ENCODE measurements at places on chromosomes 5 and 9.

GRCh38 chr9:129752900-129753729 lies at the start of gene PTGES:
TSS of gene PTGES (minus strand) at chr9:129753042. CDS start at chr9:129753012, 30 bp downstream.
- no peak for DNase-seq

DNA sequence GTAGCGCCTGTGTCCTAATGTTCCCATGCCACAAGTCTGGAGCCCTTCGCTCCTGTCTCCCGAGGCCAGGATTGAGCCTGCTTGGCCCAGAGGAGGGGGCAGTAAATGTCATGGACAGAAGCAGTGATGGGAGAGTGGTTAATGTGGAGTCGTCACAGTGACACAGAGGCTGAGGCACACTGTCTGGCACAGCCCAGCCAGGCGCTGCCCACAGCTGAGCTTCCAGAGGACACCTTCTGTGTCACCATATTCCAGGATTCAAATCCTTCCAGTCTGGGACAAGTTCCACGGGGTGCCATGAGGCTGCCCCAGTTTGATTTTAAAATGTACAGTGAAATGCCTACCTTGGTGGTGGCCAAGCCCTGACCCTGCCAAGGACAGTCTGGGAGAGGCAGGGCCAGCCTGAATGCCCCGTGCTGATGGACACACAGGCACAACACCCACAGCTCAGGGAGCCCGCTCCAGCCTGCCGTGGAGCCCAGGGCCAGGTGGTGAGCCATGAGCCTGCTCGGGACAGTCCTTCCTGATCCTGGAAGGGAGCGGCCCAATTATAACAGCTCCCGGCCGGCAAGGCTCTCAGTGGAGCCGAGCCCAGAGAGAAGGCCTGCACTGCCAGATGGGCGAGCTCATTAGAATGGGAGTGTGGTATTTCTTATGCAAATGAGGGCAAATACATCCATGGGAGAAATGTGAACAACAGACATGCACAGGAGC lies 99.1 kb upstream of the RUFY1 start:
- DNase-seq, result no peak

DNA sequence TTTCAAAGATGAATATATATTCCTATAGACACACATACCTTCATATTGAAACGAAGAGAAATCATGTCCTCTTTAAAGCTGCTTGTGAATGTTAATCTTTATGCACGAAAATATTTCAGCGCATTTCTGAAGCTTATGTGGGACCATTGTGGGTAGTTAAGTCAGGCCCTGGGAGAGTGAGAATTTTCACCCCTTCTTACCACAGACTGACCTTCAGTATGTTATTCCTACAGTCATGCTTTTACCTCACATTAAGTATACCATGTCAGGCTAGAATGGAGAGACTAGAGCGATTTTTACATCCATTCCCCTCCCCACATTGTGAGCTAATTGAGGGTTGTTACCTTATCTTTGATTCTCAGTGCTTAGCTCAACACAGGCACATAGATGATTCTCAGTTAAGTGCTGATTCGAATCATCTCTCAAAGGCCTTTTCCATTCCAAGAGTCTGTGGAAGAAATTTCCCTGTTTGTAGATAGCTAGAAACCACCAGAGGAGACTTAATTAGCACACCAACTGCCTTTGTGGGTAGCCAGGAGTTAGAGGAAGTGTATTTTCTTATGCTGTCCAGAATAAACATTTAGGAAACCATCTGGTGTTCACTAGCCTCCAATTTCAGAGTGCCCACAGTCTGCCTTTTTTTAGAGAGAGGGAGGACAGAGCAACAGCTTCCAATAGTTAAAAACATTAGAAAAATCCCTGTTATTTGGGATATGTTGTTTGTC lies 110.5 kb downstream of the MEGF10 start:
- no peak for DNase-seq

DNA sequence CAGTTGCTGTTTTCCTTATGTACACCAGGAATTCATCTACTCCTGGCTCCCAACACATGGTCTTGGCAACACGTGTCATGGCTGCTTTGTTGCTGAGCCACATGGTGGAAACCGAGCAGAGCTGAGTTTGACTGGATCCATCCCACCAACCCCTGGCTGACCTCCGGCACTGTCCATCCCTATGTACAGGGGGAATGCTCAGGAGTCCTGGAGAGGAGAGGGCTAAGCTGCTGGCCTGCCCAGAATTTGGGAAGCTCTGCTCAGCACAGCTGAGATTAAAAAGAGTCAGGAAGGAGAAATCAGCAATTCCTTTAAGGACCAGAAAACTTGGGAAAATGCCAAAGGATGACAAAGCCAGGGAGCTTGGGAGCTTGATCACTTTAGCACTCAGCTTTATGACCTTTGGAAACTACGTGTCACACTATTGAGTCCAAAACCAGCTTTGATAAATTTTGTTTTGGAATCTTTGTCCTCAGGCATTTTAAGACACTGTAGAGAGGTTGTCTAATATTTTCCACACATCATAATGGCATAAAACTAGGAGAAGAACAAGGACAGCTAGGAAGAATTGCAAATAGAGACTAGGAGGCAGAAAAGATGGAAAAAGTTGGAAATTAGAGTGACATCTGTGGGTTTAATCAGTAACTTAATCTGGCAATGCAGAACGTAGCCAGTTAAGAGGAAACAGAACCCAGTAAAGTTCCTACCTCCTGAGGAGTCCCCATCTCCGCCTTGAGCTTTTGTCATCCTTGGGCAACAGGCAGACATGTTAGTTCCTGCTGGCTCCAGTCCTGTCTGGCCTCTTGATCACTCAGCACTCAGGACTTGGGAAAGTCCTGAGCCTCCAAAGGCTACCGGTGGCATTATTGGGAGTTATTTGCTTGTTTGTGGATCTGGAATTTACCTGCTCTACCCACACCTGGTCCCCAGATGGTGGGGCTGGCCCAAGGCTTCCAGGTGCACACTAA lies 62.5 kb upstream of the PLPP1 start:
- no peak for DNase-seq

GRCh38 chr9:76926324-76926741 lies 20.4 kb upstream of the PRUNE2 start:
- DNase-seq, result no peak

DNA sequence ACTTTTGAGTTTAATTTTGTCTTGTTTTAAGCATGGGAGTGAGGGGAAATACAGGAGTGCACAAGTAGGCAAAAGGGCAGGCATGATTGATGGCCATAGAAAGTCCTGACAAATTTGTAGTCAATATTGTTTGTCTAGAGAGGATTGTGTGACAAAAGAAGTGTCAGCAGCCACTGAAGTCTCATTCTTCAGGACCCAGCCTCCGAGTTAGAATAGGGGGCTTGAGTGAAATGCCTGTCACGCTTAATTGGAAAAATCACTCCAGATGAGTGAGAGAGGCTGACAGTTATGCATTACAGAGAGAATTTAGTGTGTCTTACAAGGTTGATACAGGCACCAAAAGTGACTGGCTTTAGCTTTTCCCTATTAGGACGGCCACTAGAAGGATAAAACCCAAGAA lies 81.9 kb upstream of the RPS23 start:
- DNase-seq, result no peak

- no peak for DNase-seq
Measured at GRCh38 chr5:72468606-72469005, 38.6 kb downstream of the ZNF366 start.

GRCh38 chr9:133356391-133357091 lies at the start of the genes SURF1 and SURF2:
TSS of gene SURF1 (minus strand) at chr9:133356487. CDS start at chr9:133356453, 34 bp downstream.
TSS of gene SURF2 (plus strand) at chr9:133356550. CDS start at chr9:133356593, 43 bp downstream.
- DNase-seq, result peak; percentile 65

DNA sequence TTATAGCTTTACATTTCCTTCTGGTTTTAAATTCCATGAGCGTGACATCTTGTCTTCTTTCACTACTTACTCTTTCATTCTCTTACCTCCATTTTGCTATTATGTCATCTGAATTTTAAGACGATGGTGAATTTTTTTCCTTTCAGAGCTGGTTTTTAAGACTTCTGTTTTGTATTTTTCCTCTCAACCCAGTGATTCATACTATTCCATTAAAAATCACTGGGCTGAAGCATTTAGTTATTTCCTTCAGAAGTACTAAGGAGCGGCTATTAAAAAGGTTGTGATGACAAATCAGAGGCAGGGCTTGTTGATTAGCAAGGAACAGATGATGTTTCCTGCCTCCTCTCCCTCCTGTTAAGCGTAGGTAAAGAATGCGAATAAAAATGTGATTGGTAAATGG lies 16.5 kb downstream of the AGXT2 start:
- DNase-seq, result no peak

GRCh38 chr9:4828761-4829160 lies 36.0 kb downstream of the RCL1 start:
- no peak for DNase-seq

GRCh38 chr5:124065508-124065907 lies 553.5 kb downstream of the CSNK1G3 start:
- no peak for DNase-seq

- DNase-seq, result no peak
Measured at GRCh38 chr9:727767-728166, 113.7 kb upstream of the DMRT1 start.

DNA sequence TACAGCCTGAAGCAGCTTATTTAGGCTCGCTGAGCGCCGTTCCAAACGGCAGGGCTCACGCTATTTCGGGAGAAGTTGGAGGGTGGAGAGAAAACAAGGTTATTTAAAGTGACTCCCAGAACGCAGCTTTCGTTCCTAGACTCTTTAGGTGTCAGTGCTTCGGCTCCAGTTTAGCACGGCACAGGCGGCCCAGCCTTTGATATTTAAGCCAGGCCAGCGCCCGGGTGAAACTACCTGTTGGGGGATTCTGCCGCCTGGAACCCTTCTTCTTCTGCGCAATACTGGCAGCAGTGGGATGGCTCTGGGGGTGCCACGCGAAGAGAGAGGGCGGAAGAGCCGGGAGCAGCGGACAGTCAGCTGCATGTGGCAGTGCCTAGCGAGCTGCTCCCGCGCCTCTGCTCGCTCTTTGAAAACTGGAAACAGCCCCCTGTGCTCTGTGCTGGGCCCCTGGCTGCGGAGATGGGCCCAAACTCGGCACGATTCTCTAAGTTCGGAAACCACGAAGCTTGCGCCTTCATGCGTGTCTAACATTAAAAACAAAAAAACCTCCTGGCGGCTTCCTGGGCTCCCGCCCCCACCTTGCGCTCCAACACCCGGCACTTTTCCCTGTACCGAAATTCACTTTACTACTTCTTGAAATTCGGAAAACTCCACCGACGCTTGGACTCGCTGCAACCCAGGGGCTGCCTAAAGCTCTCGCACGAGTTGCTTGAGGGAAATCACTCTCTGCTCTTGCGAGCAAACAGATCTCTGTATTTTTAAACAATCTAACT lies 34.6 kb upstream of the NFIB start:
- no peak for DNase-seq

- no peak for DNase-seq
Measured at GRCh38 chr5:58810086-58810485, 227.2 kb downstream of the RAB3C start.

GRCh38 chr5:126354012-126354857 lies 69.0 kb upstream of the GRAMD2B start:
- no peak for DNase-seq

GRCh38 chr5:59579101-59579823 lies 314.3 kb downstream of the PDE4D start:
- no peak for DNase-seq

DNA sequence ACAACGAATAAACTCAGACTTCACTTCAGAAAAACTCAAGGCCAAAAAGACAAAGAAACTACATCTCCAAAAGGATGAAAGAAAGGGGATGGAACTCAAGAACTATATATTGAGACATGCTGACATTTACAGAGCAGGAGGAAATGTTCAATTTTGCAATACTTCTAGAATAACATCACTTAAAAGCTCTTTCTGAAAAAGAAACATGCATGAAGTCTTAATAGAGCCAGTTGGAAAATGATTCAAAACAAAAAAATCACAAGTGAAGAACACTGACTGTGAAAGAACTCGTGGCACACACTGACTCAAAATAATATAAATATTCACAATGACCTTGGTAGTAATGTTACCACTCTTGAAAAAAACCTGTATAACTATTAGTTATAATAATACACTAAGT lies 267.8 kb upstream of the NREP start:
- no peak for DNase-seq

DNA sequence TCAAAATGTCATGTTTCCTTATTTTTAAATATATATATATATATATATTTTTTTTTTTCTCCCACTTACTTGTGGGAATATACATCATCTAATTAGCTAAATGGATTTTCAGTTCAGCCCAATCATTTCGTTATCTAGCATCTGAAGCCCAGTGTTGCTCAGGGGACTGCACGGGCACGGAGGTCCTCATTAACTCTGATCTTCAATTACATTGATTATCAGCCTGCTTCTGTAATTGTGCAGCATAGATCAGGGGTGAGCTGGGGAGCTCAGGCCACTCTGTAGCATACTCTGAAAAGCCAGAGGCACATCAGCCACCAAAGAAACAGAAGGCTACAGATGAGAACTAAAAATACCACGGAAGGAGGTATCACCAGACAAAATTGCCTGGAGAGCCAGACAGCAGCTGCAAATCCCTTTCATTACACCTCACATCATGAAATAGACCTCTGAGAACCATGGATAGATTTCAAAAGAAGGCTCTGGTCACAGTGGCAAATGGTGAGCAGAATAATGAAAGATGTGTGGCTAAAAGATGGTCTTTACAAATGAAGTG lies 326.4 kb downstream of the TRIM32 start:
- no peak for DNase-seq

DNA sequence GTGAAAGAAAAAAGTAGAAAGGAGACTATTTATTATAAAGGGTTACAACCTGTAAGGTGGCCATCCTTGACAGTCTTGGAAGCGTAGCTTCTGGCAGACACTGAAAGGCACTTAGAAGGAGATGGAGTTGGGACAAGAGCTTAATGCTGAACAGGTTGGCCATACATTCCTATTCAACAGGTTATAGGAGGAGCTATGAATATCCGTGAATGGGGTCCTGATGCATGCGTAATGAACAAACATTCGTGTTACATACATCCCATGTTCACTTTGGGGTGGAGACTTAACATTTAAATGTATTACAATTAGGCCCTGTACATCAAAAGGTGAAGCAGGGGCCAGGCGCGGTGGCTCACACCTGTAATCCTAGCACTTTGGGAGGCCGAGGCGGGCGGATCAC lies 33.3 kb upstream of the GTF2H2C start:
- no peak for DNase-seq

GRCh38 chr5:17127743-17128231 lies 89.6 kb upstream of the BASP1 start:
- no peak for DNase-seq
